ENCODE measurements at places on chromosomes 6 and 20. TPM values are rescaled to one million over a fixed set of nuclear protein-coding genes. Genes with fewer than 3 reads are reported as not detected.
A peak's percentile ranks its signal among the peaks of the same experiment; 100 is the strongest.

GRCh38 chr6:142302421-142303175 lies 791 bp downstream of the ADGRG6 start:
- peak overlapping the region; percentile 69 for H3K4me3 ChIP-seq
- H3K27ac ChIP-seq = no peak overlapping the region
- H3K27me3 ChIP-seq = peaks cover 58% of the 10 kb centered on the region
- H3K36me3 ChIP-seq = no peaks in the 10 kb centered on the region
- H3K4me1 ChIP-seq = peaks cover 2% of the 10 kb centered on the region

- no peak overlapping the region for H3K27ac ChIP-seq
- no peak overlapping the region for H3K4me3 ChIP-seq
- H3K36me3 ChIP-seq = no peaks in the 10 kb centered on the region
- peaks cover 7% of the 10 kb centered on the region for H3K4me1 ChIP-seq
- peaks cover 20% of the 10 kb centered on the region for H3K27me3 ChIP-seq
- no peak for DNase-seq
Measured at GRCh38 chr6:13523826-13524622, 36.6 kb upstream of the GFOD1 start.

DNA sequence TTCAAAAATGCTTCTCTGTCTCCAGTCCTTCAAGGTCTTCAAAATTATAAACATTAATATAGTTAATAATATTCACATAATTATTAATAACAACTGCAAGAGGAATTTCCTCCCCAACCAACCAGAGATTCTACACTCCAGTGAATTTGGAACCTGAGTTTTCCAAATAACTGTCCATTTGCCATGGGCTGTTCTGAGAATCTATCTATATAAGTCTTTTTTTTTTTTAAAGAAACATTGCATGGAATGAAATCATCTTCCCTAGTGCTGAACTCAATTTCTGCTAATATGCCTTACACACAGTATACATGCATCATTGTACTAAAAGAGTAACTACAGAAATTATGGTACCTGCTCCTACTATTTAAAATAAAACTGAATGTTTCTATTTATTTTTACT lies 113.9 kb downstream of the SLC22A3 start:
- H3K4me3 ChIP-seq = no peak overlapping the region
- no peak for DNase-seq
- no peak overlapping the region for H3K27ac ChIP-seq
- peaks cover 12% of the 10 kb centered on the region for H3K27me3 ChIP-seq
- H3K36me3 ChIP-seq = peaks cover 21% of the 10 kb centered on the region
- H3K4me1 ChIP-seq = peaks cover 51% of the 10 kb centered on the region

DNA sequence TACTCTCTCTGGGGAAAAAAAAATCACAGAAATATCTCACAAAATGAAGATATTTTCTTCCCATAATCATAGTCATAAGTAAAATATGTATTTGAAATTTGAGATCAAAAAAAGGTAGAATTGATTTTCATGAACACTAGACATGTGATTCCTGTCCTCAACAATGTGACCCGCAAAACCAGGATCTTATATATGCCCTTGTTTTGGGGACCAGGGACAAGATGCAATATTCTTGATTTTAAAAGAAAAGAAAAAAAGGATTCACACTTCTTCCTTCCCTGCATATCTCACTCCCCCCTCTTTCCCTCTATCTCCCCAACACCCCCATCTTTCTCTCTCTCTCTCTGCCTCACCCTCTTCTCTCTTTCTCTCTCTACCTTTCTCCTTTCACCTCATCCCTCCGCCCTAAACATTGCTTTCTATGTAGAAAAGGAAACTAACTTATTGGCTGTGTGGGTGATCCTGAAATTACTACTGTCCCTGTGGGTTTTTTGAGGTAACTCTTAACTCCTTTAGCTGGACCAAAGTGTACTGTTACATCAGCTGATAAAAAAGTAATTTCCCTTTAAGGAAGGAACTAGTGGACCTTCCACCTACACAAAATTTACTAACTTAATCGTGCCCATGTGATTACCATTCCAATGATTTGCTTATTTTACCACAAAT lies 85.6 kb downstream of the AIG1 start:
- no peaks in the 10 kb centered on the region for H3K27me3 ChIP-seq
- H3K36me3 ChIP-seq = no peaks in the 10 kb centered on the region
- no peak overlapping the region for H3K27ac ChIP-seq
- no peak overlapping the region for H3K4me3 ChIP-seq
- no peak for DNase-seq

- no peak overlapping the region for H3K27ac ChIP-seq
- peaks cover 13% of the 10 kb centered on the region for H3K27me3 ChIP-seq
- DNase-seq = no peak
- peaks cover 2% of the 10 kb centered on the region for H3K4me1 ChIP-seq
- no peaks in the 10 kb centered on the region for H3K36me3 ChIP-seq
Measured at GRCh38 chr20:4569092-4569491, 152.6 kb upstream of the PRND start.

GRCh38 chr20:36950414-36951197 lies 902 bp downstream of the SAMHD1 start:
- DNase-seq = peak; percentile 31
- no peaks in the 10 kb centered on the region for H3K27me3 ChIP-seq
- H3K4me3 ChIP-seq = peak overlapping the region; percentile 97
- H3K27ac ChIP-seq = peak overlapping the region; percentile 95
- H3K36me3 ChIP-seq = peaks cover 23% of the 10 kb centered on the region

DNA sequence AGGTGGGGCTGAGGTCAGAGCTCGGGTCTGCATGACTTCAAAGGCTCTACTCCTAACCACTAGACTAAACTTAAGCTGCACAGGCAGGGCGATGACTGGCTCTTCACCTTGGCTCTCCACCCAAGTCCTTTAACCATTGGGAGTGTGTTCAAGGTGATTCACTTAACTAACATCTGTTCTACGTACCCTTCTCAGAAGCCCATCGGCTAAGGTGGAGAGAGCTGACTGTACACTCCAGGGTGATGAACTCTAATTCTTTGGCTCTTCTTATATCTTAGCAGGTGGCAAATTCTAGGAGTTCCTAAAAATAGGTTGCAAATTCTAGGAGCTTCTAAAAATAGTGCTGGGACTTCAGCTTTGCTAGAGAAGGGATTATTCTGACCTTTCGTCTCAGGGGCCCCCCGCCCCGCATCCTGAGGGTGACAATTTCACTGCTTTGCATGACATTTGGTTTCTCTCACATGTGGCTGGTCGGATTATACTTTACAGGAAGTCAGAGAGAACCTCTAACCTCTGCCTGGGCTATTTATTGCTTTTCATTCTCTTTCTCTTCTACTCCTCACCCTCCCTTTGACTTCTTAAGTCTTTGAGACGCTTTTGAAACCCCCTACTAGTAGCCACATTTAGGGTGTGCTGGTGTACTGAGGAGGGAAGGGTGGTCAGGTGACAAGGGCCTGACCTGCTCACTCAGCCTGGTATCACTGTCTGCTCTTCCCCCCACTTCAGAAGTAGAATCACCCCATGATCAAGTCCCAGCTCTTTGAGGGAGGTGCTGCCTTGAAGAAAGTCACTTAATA lies 55.5 kb downstream of the PRDM1 start:
- H3K27me3 ChIP-seq = no peaks in the 10 kb centered on the region
- no peaks in the 10 kb centered on the region for H3K36me3 ChIP-seq
- peak overlapping the region; percentile 98 for H3K27ac ChIP-seq
- H3K4me1 ChIP-seq = peaks cover 63% of the 10 kb centered on the region
- peak overlapping the region; percentile 55 for H3K4me3 ChIP-seq

DNA sequence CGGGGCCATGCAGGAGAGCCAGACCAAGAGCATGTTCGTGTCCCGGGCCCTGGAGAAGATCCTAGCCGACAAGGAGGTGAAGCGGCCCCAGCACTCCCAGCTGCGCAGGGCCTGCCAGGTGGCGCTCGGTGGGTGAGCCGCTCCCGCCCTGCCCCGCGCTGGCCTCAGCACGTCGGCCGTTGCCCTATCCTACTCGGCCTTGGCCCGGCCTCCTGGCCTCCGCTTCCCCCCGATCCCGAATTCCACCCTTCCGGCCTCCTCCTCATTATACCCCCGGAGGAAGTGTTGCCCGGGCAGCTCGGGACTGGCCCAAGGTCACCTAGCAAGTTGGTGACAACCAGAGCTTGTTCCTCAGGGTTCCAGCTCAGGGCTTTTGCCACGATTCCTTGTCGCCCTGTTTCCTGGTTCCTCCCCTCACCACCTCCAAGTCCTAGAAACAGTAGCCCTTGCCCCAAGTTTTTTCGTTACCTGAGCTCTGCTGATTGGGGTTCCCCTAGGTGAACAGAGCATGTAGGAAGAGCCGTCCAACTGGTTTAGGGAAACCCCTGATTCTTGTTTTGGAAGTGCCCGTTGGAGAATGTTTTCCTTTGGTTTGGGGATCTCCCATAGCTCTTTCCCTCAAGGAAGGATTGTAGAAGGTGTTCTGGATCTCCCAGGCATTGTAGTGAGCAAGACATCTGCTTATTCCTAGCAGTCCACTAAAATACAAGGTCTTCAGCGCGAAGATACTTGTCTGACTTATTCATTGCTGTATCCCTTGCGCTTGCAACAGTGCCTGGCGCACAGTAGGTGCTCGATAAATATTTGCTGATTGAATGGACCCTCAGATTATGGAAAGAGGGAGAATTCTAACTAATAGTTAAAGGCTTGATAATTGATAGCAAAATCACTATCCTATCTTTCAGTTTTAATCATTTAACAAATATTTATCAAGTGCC lies 641 bp downstream of the ARFGEF2 start:
- H3K27ac ChIP-seq = peak overlapping the region; percentile 89
- no peaks in the 10 kb centered on the region for H3K27me3 ChIP-seq
- no peak for DNase-seq

DNA sequence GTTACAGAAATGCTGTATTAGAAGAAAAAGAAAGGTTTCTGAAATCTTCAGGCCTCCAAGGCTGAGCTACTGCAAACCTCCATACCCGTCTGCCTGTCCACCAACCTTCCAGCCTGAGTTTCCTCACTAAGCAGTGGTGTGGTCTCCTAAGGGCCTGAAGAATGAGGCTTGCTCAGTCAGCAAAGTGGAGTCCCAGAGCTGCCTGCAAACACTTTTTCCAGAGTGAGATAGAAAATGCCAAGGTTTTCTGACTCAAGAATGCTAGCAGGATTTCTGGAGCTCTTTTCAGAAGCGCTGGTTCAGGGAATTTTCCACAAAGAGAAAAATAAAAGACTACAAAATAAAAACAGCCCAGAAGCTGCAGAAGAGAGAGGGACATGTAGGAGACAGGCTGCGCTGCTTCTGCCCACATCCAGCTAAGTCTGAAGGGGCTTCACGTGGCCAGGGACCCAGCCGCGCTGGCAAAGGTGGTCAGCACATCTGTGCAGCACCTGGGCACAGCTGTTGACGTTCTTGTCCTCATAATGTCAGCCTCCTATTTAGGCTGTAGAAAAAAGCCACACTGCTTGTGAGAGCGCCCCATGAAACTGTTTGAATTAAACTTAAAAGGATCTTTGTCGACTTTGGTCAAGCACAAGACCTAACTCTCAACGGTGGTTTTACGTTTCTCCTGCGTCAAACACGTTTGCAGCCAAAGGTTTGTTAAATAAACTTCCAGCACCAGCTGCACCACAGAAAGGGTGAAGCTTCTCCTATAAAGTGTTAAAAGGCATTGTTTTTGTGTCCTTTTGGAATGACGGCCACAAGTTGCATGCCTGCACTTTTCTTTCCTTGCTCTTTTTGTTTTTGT lies 209.0 kb downstream of the THBS2 start:
- H3K36me3 ChIP-seq = no peaks in the 10 kb centered on the region
- H3K27me3 ChIP-seq = no peaks in the 10 kb centered on the region
- no peak overlapping the region for H3K27ac ChIP-seq

DNA sequence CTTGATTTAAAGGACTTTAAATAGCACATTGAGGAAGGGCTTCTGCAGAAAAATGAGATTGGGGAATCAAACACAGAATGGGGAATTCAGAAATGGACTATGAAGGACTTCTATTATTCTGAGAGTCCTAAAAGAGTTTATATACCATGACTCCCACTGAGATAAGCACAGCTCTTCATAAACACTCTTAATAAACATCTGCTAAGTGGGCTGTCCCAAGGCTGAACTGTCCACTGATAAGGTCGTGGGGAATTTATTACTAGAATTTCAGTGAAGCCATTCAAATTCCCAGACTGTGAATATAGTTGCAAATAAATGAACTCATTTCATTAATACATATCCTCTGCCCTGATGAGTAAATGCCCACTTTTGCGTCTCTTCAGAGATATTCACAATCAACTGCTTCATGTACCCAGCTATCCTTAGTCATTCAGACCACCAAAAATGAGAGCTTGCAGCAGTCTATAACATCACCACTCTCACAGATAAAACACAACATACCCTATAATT lies 468.2 kb upstream of the RUNX2 start:
- H3K4me3 ChIP-seq = no peak overlapping the region
- H3K27me3 ChIP-seq = no peaks in the 10 kb centered on the region
- no peak overlapping the region for H3K27ac ChIP-seq
- peaks cover 15% of the 10 kb centered on the region for H3K4me1 ChIP-seq
- H3K36me3 ChIP-seq = peaks cover 18% of the 10 kb centered on the region
- DNase-seq = no peak

DNA sequence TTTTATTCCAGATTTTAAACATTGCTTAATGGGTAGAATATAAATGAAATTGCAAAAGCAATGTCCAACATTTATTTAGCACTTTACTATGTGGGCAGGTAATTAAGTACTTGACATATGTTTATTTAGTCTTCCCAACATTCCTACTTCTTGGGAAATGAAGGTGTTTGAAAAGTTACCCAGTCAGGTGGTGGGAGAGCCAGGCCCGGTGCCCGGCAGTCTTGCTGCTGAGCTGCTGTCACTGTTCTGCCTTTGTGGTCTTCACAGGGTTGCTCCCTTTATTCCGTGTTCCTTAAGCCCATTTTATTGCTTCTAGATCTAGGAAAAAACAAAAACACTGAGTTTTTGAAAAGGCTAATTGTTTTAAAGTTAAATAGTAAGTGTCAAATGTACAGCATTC lies 42.6 kb upstream of the TULP4 start:
- no peak overlapping the region for H3K4me3 ChIP-seq
- no peak for DNase-seq
- peaks cover 25% of the 10 kb centered on the region for H3K4me1 ChIP-seq

DNA sequence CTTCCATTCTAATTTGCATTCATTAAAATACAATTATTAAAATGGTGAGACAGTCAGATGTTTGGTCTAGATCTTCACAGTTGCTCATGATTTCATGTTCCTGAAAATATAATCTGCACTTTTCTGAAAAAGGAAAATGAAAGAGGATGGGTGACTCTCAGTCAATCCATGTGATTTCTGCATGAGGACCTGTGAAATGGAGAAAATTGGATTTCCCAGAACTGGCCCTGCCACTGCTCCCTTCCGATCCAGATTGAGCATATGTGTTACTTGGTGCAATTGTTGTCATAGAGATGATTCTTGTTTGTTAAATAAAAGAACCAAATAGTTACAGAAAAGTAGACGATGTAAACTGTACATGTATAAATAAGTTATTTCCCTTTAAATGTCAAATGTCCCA lies 37.4 kb downstream of the HAO1 start:
- no peaks in the 10 kb centered on the region for H3K27me3 ChIP-seq
- H3K27ac ChIP-seq = no peak overlapping the region
- H3K36me3 ChIP-seq = no peaks in the 10 kb centered on the region
- no peak for DNase-seq

Gene LAMA2
- total RNA-seq = 0.05 TPM

Gene AGER
- 18.5 TPM for total RNA-seq

Gene CLDN20
- not detected for total RNA-seq

Gene BEND3
- 15.9 TPM for total RNA-seq

Gene ANKRD66
- not detected for total RNA-seq

Measured in activated T-helper 2 cell treated with anti-CD3 and anti-CD28 coated beads, Interferon-gamma antibody, Interleukin-2, Interleukin-4, amounts not matched to agents 10 μg/mL and 5 μg/mL and 100 μg/mL, durations not matched to agents 14 hours and 24 hours and 36 hours (primary cell).